B cell (primary cell): ENCODE measurements at places on chromosomes 12 and 14. TPM values are rescaled to one million over a fixed set of nuclear protein-coding genes. Genes with fewer than 3 reads are reported as not detected.

Gene ULK1
- total RNA-seq = 59.5 and 83.3 TPM in 2 replicates

Gene CKB
- 3.1 and 5.8 TPM in 2 replicates for total RNA-seq

Gene FOXG1
- total RNA-seq = not detected in 2 replicates

Gene B3GNT4
- 0.12 TPM in 1 of 2 replicates, not detected in the other for total RNA-seq

Gene LALBA
- not detected in 2 replicates for total RNA-seq

Gene TAS2R46
- 2.1 and 2.6 TPM in 2 replicates for total RNA-seq

GRCh38 chr12:112096070-112096469 is 12.5 kb downstream of the NAA25 start:
- no peak for DNase-seq
- peaks cover 6% of the 10 kb centered on the region for H3K36me3 ChIP-seq
- H3K4me1 ChIP-seq = peaks cover 16% of the 10 kb centered on the region

- no peak for DNase-seq
- H3K27ac ChIP-seq = peak overlapping the region; percentile 44
- peaks cover 23% of the 10 kb centered on the region for H3K4me1 ChIP-seq
Measured at GRCh38 chr14:91127401-91127801, 13.5 kb downstream of the DGLUCY start.

DNA sequence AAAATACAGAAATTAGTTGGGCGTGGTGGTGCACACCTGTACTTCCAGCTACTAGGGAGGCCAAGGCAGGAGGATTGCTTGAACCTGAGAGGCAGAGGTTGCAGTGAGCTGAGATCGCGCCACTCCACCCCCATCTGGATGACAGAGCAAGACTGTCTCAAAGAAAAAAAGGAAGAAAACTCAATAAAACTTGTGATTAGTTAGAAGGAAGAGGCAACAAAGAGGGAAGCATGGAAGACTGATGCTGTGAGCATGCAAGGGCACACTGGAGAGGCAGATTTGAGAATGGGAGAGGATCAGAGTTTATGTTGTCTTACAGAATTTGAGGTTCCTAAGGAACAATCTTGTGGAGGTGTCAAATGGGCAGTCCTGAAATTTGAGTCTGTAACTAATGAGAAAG is 2.8 kb upstream of the ZC2HC1C start:
- H3K4me1 ChIP-seq = peaks cover 15% of the 10 kb centered on the region
- no peak for DNase-seq
- H3K27me3 ChIP-seq = no peaks in the 10 kb centered on the region
- H3K4me3 ChIP-seq = no peak overlapping the region
- no peaks in the 10 kb centered on the region for H3K36me3 ChIP-seq

GRCh38 chr12:5236022-5236640 is 192.5 kb downstream of the KCNA5 start:
- no peaks in the 10 kb centered on the region for H3K36me3 ChIP-seq
- H3K27ac ChIP-seq = no peak overlapping the region
- H3K4me1 ChIP-seq = no peaks in the 10 kb centered on the region
- no peak overlapping the region for H3K4me3 ChIP-seq
- DNase-seq = no peak

- H3K4me3 ChIP-seq = peak overlapping the region; percentile 39
- H3K36me3 ChIP-seq = no peaks in the 10 kb centered on the region
- DNase-seq = peak; percentile 76
Measured at GRCh38 chr14:20624495-20625070, 16.9 kb downstream of the OR6S1 start.

GRCh38 chr12:75658901-75659823 is 147.8 kb upstream of the KRR1 start:
- no peak for DNase-seq
- H3K27ac ChIP-seq = no peak overlapping the region
- no peaks in the 10 kb centered on the region for H3K4me1 ChIP-seq
- no peaks in the 10 kb centered on the region for H3K36me3 ChIP-seq

- no peak overlapping the region for H3K4me3 ChIP-seq
- no peaks in the 10 kb centered on the region for H3K36me3 ChIP-seq
- no peaks in the 10 kb centered on the region for H3K27me3 ChIP-seq
- DNase-seq = no peak
Measured at GRCh38 chr12:238736-239398, 23.8 kb downstream of the SLC6A13 start.

DNA sequence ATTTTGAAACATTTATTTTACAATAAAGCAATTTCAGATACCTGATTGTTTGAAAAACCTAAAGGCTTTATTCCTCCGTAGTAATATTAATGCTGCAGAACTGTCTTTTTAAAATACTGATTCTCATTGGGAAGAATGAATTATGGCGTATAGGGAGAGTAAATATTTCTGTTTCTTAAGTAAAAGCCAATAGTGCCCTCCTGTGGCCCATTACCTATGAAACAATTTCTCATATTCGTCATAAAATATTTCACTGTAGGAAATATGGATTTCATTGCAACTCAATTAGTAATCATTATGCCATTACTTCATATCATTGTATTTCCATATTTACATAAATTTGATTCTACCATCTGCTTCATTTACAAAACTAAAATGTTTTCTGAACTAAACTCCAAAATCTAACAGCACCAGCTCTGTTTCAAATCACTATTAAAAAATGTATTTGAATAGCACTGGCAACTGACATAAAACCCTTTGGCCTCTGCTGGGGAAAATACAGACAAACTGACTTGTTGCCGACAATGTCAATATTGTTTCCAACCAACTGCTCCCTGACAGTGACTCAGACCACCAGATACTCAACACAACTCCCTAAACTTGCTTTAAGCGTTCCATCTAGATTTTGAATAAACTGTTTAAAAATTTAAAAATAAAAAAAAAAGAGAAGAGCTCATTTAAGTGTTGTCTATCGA is 290.3 kb downstream of the NAV3 start:
- no peaks in the 10 kb centered on the region for H3K27me3 ChIP-seq
- peak; percentile 3 for DNase-seq
- no peaks in the 10 kb centered on the region for H3K36me3 ChIP-seq
- H3K4me3 ChIP-seq = no peak overlapping the region

DNA sequence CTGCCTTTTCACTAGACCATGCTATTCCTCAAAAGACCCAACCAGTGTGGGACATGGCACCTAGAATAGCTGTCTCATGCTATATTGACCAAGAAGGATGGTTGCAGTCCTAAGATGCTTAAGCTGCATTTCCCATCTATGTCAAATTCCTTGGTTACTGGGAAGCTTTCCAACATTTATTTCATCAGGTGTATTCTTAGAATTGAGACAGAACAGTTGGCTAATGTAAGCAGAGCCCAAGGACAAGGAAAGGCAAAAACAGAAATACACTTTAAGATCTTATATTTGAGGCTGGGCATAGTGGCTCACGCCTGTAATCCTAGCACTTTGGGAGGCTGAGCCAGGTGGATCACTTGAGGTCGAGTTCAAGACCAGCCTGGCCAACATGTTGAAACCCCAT is 24.7 kb downstream of the ARG2 start:
- H3K4me3 ChIP-seq = no peak overlapping the region
- DNase-seq = no peak
- H3K36me3 ChIP-seq = peaks cover under 1% of the 10 kb centered on the region
- H3K27me3 ChIP-seq = no peaks in the 10 kb centered on the region

- DNase-seq = no peak
- no peaks in the 10 kb centered on the region for H3K36me3 ChIP-seq
- H3K4me3 ChIP-seq = no peak overlapping the region
- no peak overlapping the region for H3K27ac ChIP-seq
Measured at GRCh38 chr14:95862243-95862642, 14.4 kb upstream of the TUNAR start.

DNA sequence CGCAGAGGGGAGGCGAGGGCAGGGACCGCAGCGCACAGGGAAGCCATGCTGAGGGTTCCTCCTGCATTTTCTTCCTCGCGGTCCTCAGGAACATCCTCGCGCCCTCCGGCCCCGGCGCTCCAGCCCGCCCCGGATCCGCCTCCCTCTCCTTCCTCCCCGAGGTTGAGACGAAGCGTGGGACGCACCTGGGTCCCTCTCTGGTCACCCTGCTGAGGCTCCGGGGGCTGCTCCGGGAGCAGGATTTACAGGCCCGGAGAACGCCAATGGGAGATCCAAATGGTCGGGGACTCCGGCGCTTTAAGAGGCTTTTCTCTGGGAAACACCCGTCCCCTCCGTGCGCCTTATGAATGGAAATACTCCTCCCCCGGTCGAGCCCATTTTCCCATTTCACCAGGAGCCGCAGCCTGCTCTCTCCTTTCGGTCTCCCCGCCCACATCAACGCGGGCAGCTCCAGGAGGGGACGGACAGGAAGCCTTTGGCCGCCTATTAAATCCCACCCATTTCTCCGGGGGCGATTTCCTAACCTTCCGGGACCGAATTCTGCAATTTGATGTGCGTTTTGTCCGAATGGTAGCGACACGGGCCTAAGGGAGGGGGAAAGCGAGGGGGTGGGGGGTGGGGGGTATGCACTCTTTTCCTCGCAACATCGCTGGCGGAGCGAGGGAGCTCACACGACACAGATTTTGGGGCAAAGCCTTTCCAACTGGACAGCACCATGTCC is at the start of gene UNC79:
TSS of gene UNC79 (plus strand) at position 625 of the 721 bp plus-strand sequence. CDS start at position 716, 91 bp downstream.
- H3K4me3 ChIP-seq = no peak within 1 kb of the TSS

GRCh38 chr14:51963286-51963685 is 26.1 kb upstream of the RTRAF start:
- no peaks in the 10 kb centered on the region for H3K4me1 ChIP-seq
- no peak overlapping the region for H3K27ac ChIP-seq
- H3K27me3 ChIP-seq = no peaks in the 10 kb centered on the region
- peaks cover 8% of the 10 kb centered on the region for H3K36me3 ChIP-seq
